Femur (tissue), 1 donor: ENCODE measurements at places on chromosomes 5 and 9.

GRCh38 chr5:91119981-91120850 lies 262.9 kb downstream of the ARRDC3 start:
- no peak for DNase-seq

- DNase-seq: no peak
Observed at GRCh38 chr9:113205861-113206260, 15.2 kb downstream of the FKBP15 start.

GRCh38 chr5:204462-204861 lies 13.2 kb downstream of the LRRC14B start:
- DNase-seq: no peak

- DNase-seq: no peak
Observed at GRCh38 chr5:158084292-158084691, 225.3 kb upstream of the CLINT1 start.

DNA sequence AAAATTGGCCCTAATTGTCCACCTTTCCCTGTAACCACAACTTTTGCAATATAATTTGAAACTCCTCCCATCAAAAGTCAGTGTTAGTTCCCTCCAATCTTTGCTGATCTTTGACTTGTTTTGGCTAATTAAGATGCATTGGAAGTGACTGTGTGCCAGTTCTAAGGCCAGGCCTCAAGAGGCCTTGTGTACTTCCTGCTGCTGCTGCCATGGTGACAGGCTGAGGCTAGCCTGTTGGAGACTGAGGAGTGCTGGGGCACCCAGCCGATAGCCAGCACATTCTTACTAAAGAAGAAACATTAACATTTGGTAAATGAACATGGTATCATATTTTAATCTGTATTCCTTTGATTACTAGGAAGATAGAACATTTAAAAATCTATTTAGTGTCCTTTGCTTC lies 86.5 kb downstream of the SREK1 start:
- DNase-seq: no peak

- DNase-seq: no peak
Observed at GRCh38 chr5:54284586-54284985, 25.8 kb downstream of the ARL15 start.

GRCh38 chr5:176700239-176700847 lies 53.1 kb downstream of the TSPAN17 start:
- DNase-seq: no peak

DNA sequence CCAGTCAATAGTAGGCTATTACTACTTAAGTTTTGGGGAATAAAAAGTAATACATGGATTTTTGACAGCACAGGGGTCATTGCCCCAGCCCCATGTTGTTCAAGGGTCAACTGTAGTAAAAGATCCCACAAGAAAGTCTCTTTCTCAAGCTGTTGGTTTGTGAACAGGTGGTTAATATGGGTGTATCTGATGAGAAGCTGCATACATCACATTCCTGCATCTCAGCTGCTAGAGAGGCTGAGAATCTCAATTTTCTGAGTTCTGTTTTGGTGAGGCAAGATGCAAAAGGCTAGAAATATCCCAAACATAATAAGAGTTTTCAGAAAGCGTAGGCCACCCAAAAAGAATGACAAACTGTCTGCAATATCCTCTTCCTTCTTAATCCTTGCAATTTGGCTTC lies 76.8 kb upstream of the DAPK1 start:
- no peak for DNase-seq

DNA sequence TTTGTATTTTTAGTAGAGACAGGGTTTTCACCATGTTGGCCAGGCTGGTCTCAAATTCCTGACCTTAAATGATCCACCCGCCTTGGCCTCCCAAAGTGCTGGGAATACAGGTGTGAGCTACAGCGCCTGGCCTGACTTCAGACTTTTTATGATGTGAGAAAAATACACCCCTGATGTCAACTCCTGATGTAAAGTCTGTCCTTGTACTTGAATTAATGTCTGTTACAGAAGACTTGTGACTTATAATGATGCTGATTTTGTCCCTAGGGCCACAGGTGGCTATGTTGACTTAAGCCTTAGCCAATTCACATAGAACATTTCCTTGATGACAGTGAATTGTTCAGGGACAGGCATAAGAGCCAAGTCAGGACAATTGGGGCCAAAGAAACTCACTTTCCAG lies 42.5 kb upstream of the MELK start:
- DNase-seq: no peak
